ENCODE measurements at places on chromosomes 4 and X.

GRCh38 chr4:25180524-25181131 lies 20.4 kb upstream of the SEPSECS start:
- DNase-seq, result no peak

DNA sequence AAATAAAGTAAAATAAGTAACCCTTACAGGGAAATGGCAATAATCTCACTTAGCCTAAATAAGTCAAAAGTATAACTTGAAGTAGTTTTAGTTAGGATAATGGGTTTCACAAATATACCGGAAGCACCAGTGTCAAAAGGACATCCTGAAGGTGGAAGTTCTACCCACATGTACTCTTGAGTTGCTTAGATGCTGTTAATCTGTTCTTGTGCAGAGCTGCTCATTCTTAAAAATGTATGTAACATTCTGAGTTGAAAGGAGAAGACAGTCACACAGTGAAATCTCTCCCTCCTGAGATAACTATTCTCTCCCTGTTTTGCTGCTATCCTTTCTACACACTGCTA lies 11.2 kb upstream of the CCNG2 start:
- DNase-seq, result no peak

- no peak for DNase-seq
Measured at GRCh38 chr4:173494013-173494970, 35.7 kb downstream of the HAND2 start.

GRCh38 chr4:20266215-20267082 lies 14.7 kb downstream of the SLIT2 start:
- DNase-seq, result no peak

- no peak for DNase-seq
Measured at GRCh38 chrX:135327299-135327698, 18.0 kb downstream of the ETDC start.

GRCh38 chrX:2391869-2392606 lies 108.7 kb downstream of the DHRSX start:
- no peak for DNase-seq

DNA sequence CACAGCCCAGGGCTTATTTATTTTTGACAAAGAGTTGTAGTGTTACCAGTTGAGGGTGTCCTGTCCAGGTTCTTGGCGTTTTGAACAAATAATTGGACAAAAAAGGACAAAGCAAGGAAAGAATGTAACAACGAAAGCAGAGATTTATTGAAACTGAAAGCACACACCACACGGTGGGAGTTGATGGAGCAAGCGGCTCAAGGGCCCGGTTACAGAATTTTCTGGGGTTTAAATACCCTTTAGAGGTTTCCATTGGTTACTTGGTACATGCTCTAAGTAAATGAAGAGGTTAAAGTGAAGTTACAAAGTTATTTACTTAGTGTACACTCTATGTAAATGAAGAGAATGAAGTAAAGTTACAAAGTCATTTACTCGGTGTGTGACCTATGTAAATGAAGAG lies 27.8 kb upstream of the OPHN1 start:
- no peak for DNase-seq

- DNase-seq, result no peak
Measured at GRCh38 chrX:148270499-148270898, 229.9 kb upstream of the AFF2 start.

GRCh38 chr4:3396600-3396999 lies 45.2 kb upstream of the HGFAC start:
- no peak for DNase-seq

- peak; percentile 18 for DNase-seq
Measured at GRCh38 chrX:54825716-54826438, 18.3 kb downstream of the MAGED2 start.

DNA sequence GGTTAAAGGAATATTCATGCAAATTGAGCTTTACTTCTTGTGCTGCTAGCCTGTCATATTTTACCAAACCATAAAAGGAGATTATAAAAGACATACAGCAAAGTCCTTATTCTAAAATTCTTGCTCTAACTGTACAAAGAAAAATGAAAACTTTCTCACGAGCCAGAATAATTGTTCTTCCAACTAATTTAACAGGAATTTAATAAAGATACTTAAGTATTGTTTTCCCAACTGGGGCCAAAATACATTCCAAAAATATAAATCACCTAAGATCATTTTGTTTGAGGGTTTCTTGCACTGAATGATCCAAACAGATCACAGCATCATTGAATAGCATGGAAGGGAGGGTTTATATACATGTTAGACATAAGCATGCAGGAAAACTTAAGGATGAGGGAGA lies 127.1 kb upstream of the PCDH18 start:
- no peak for DNase-seq

DNA sequence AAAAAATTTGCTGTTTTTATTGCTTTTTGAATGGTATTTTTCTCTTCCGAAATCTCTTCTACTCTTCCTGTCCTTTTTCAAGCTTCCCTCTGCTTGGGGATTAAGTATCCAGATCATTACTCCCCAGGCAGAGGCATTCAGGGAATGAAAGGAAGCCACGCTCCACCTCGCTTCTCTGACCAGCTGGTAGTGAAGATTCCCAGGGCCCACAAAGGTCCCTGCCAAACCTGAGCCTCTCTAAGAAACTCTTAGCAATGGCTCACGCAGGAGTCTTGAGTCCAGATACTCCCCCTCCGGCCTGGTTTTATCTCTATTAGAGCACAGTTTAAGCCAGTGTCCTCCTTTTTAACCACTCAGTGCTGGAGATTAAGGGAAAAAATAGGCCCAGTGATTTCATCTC lies 51.4 kb upstream of the SOD3 start:
- DNase-seq, result no peak

Data from SHP77 (cell line).